Fibroblast of villous mesenchyme (primary cell): ENCODE measurements at places on chromosomes 7 and 10.

GRCh38 chr7:94697035-94697974 lies 41.4 kb upstream of the SGCE start:
- peak; percentile 96 for DNase-seq

DNA sequence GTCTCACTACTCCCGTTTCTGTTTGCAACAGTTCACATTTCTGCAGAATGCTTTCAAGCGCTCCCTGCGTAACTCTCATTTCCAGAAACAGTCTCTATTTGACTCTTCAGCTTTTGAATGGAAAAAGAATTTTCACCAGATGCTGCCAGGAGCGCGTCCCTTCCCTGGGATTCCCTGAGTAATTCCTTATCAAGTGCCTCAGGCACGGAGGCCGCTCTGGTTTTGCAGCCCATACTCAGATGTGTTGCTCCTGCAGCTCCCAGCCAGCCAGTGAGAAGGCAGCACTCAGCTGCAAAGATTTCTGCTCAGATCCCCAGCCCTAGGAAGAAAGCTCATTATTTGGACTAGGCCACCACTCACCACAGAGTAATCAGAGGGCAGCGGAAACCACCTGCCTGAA lies 161.1 kb upstream of the CHST15 start:
- DNase-seq: no peak

DNA sequence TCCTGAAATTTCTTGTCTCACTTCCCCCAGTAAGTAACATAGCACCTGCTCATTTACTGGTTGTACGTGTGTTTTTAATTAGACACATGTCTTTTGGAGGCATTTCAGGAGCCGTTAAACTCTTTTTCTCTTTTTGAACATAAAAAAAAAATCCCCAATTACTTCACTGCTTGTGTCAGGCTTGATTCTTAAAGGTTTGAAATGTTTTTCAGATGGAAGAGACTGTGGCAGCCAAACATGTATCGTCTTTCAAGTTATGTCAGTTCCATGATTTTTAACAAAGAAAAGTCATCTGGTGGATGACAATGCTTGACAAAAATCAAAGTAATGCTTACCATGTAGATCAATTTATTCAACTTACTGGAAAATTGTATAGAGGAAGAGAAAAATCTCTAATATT lies 585.8 kb downstream of the GATA3 start:
- DNase-seq: no peak

DNA sequence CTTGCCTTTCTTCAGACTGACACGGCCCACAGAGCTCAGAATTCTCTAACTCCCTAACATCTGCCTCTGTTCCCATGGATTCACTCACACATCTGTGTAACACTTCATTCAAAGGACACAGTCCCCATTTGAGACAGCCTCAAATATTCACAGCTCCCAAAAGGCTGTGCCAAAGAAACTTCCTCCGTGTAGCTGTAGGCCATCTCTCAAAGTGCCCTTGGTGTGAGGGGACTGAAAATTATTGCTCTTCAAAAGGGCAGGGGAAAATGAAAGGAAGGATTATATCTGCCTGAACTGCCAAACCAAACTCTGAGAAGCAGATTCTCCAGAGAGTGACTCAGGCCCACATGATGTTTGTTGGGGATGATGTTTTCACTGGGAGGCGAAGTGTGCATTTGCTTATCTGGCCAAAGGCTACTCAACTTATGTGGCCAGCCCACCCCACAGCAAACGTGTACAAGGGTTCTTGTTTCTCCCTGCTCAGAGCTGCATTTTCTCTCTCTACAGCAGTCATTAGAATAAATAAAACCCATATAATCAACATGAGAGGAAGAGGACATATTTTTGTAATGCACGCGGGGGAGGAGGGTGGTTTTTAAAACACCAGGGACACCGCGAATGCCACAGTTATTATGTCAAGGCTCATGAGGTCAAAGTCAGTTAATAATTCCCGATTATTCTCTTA lies 302.4 kb upstream of the NFE2L3 start:
- peak; percentile 94 for DNase-seq

DNA sequence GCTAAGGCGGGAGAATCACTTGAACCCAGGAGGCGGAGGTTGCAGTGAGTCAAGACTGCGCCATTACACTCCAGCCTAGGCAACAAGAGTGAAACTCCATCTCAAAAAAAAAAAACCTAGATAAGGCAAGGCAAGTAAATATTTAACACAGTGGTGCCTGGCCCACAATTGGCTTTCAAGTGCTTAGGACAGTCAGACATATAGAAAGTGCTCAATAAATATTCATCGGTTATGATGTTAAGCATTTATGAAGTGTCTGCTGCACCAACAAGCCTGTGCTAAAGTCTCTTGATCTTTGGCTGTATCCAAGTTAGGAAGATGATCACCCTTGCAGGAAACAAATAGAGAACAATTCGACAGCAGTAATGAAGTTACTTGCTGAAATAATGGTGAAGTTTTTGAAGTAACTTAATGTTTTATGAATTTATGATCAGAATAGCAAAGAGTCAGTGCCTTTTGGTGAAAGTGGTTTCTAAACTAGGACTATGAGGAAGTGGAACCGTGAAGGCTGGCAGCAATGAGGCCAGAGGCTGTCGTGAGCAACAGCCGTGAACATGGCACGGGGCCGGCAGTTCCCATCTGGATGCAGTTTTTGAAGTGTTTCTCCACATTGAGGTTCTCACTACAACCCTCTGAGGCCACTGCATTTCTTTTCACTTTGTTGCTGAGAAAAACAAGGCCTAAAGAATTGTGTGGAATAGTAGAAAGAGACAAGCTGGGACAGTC lies 48.1 kb upstream of the GATA3 start:
- DNase-seq: no peak

DNA sequence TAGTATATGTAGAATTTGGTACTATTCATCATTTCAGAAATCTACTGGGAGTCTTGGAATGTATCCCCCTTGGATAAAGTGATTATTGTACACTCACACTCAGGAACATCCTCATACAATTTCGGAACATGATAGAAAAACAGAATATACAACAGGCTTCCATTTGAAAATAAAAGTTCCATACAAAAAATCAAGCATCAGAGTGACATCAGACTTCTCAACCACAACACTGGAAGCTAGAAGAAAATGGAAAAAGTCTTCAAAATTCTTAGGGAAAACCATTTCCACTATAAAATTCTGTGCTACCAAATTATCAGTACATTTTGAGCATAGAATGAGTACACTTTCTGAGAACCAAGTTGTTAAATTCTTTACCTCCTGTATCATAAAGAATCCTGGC lies 8.8 kb downstream of the LYZL1 start:
- peak; percentile 25 for DNase-seq

DNA sequence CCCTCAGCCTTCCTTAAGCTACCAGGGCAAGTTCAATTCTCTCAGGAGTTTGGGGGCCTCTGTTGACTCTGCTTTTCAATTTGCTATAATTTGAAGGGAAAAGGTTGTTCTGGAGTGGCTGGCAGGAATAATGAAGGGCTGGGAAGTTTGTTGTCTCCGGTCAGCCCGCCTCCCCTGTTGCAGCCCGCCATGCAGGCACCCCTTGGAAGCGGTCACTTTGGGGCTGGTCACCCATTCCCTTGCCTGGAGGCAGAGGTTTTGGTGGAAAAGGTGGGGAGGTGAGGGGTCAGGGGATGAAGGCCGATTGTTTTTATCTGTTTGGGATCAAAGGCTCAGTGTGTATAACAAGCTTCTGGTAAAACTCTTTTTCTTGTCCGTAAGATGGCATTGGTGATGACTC lies 79.1 kb downstream of the GRK5 start:
- no peak for DNase-seq

DNA sequence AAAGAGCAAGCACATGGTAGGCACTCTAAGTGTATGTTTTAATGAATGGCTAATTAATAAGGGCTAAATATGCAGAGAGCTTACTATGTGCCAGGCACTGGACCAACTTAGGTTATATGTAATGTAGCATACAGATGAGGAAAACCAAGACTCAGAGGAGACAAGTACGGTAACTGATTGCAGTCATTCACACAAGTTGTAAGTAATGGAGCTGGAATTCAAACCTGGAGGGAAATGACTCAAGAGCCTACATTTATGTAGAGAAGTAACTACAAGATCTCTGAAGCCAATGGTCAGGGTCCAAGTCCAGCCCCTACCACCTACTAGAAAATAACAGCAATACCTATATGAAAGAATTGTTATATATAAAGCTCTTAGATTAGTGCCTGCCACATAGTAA lies 97.3 kb upstream of the KCNIP2 start:
- DNase-seq: no peak

DNA sequence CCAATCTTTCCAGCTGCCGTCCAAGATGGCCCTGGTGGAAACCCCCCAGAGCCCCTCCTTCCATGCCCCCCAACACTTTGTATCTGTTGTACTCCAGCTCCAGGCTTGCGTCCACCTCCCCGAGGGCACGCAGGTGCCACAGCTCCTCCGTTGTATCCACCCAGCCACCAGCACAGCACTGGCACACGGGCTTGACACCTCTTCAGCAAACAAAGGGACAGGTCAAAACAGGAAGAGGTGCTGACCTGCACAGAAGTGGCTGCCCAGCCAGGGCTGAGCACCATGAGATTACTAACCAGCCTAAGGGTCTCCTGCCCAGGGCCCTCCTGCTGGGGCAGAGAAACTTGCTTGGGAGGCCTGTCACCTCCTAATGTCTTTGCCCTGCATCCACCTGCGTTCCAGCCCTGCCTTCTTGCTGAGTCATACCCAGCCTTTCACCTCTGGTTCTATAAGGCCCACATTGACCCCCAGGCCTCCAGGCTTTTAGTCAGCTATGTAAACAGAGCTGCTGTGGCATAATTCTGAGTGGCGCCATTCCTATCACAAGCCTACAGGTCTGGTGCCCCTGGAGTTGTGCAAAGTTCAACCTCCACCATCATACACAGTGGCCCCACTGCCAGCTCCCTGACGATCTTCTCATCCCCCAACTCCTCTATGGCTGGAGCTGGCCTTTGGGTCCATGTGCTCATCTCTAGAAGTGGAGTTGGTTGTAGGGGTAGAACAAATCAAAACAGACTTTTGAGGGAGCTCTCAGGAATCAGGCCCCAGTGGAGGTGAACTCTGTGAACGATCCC lies 20.9 kb downstream of the SLC29A3 start:
- no peak for DNase-seq

- DNase-seq: peak; percentile 3
These were observed 57.6 kb downstream of the LRGUK start for GRCh38 chr7:134184767-134185166.

DNA sequence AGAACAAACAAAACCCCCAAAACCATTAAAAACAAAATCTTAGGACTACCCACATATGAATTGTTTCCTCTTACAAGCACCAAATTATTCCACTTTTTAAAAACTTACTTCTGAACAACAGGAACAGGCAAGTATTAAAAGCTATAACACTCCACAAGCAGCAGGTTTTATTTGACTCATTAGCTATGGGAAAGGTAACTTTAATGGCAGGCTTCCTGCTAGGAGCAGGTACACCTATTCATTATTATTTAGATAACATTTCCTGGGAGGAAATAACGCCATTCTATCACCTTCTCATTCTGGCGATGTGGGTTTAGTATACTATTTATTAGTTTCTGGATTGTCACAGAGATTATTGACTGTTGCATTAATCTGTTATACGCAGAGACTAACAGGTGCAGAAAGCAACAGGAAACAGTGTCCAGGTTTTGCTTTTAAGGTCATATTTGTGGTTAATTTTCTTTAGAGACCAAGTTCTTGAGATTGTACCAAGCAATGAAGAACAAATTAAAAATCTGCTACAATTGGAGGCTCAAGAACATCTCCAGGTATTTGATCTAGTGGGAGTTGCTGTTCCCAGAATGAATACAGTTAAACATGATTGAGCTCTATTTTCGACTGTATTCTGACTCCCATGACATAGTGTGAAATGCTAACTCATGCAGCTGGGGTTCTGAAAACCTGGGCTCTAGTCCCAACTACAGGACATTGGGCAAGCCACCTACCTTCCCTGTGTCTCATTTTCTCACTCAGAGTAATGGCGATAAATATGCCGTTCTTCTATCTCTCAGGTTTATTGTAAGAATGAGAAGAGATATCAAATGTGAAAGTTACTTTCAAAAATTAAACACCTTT lies 2.0 kb downstream of the CPA2 start:
- DNase-seq: no peak

GRCh38 chr7:66642186-66642585 lies 13.5 kb downstream of the KCTD7 start:
- no peak for DNase-seq

GRCh38 chr7:2666155-2666554 lies 21.8 kb upstream of the AMZ1 start:
- no peak for DNase-seq

DNA sequence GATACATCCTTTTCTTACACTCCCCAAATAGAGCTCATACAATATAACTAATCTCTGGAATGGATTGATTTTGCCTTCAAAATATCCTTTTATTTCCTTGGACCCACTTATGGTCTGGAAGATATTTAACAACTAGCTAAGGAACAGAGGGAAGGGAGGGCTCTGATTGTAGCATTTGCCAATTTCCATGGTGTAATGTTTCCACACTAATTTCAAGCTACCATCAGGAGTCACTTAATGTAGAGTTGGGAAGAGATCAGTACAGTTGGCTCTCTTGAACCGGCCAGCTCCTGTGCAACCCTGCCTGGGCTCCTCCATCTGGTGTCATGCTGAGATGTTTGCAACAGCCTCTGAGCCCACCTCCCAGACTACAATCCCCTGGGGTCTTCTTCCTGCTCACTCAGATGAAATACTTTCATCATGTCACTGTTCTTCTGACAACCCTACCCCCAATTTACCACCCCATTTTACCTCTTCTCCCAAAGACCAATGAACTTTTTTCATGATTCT lies 8.0 kb upstream of the IL6 start:
- DNase-seq: no peak

- DNase-seq: no peak
These were observed 33.7 kb downstream of the SCRN1 start for GRCh38 chr7:29955799-29956486.

- DNase-seq: peak; percentile 37
These were observed 55.5 kb downstream of the SLC16A12 start for GRCh38 chr10:89479771-89480446.

- DNase-seq: peak; percentile 43
These were observed 40.2 kb downstream of the PDSS1 start for GRCh38 chr10:26737730-26738129.

DNA sequence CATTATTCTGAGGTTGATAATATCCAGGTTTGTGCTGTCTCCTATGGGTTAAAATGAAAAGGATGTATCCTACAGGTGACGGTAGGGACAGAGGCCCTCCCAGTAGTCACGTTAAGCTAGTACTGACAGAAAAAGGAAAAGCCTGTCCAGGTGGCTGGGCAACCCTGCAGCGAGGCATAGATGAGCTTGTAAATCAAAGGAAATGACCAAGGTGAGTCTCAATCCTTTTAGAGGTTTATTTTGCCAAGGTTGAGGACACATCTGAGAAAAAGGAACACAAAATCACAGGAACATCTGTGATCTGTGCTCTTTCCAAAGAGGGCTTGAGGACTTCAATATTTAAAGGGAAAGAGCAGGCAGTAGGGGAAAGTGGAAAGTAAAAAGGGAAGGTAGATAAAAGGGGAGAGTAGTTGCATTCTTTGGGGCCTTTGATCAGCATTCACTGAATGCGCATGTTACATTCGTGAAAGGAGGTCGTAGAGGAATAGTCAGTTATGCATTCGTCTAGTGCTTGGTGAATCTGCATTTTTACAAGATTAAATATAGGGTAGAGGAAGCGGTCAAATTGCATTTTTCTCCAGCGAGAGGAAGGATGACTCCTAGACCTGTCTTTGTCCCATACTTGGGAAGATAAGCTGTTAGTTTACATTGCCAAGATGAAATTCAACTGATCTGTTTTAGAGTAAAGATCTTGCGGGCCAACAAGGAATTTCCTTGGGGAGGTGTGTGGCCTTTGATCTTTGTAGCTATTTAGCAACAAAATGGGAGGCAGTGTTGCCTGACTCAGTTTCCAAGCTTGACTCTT lies 884 bp upstream of the GSTO1 start:
- peak; percentile 49 for DNase-seq

GRCh38 chr10:5632446-5632845 lies 33.9 kb downstream of the ASB13 start:
- DNase-seq: peak; percentile 33
